Mononuclear cell (primary cell): ENCODE measurements at places on chromosomes 1 and 21. TPM values are rescaled to one million over a fixed set of nuclear protein-coding genes. Genes with fewer than 3 reads are reported as not detected.

GPR153 gene
- total RNA-seq: 0.84 TPM

KCND3 gene
- total RNA-seq: 0.31 TPM

FAM110D gene
- total RNA-seq: not detected

RSPO1 gene
- total RNA-seq: not detected

S100A7 gene
- not detected for total RNA-seq

PPIAL4G gene
- total RNA-seq: 0.21 TPM

OR2T33 gene
- total RNA-seq: not detected

XCL1 gene
- total RNA-seq: 1.7 TPM
